ENCODE measurements at places on chromosomes 5 and 9.

DNA sequence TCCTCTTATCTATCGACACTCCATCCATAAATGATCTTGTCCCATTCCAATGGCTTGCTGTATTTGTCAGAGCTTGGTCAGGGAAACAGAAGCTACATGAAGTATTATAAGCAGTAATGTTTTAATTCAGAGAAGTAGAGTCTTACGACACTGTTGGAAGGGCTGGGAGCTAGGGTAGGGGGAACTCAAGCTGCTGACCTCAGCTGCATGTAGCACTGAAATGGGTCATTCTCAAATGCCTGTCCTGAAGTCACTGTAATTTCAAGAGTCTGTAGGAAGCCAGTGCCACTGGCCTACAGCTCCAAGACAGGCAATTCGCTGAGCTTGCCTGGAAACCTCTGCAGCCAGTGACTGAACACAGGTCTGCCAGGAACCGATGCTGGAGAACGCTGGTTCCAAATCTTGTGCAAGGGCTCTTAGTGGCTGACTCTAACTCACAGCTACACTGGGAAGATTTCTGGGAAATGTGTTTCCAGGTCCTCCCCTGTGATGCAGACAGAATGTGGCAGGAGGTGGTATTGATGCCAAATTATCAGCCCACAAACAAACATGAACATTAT, 532.4 kb downstream of the CCDC171 start:
- DNase-seq: no peak

DNA sequence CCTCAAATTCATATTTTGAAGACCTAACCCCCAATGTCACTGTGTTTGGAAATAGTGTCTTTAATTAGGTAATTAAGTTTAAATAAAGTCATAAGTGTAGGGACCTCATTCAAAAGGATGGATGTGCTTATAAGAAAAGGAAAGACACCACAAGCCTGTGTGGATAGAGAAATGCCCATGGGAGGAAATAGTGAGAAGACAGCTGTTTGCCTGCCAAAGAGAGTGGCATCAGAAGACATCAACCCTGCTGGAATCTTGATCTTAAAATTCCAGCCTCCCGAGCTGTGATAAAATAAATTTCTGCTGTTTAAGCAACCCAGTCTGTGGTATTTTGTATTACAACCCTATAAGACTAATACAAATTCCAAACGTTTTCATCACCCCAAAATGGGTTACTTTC, 1867.9 kb upstream of the NUDT12 start:
- no peak for DNase-seq

GRCh38 chr5:40441733-40442132, 238.0 kb upstream of the PTGER4 start:
- DNase-seq: peak; percentile 59

- DNase-seq: no peak
Observed at GRCh38 chr5:109739741-109740728, 50.3 kb downstream of the MAN2A1 start.

GRCh38 chr5:137589185-137589584, 90.1 kb upstream of the SPOCK1 start:
- no peak for DNase-seq

DNA sequence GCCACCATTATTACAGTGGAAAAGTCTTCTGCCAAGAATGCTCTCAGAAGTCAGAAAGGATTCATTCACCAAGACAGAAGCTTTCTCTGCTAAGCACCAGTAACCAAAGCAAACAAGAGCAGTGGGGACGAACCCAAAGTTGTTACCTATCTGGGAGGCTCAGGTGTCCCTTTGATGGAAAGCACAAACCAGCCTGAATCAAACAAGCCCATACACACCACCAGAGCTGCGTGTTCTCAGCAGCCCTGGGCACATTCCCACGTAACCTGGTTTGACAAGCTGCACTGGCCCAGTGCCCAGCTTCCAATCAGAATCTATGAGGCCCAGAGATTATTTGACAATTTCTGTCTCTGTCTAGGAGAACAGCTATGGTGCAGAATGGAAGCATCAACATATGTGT, 252.6 kb downstream of the ACTL7B start:
- no peak for DNase-seq

GRCh38 chr5:72949481-72949880, 6.4 kb upstream of the FCHO2 start:
- DNase-seq: no peak

GRCh38 chr9:128887914-128888350, 6.0 kb downstream of the LRRC8A start:
- no peak for DNase-seq

- DNase-seq: no peak
Observed at GRCh38 chr5:79811081-79811480, 121.4 kb downstream of the CMYA5 start.

DNA sequence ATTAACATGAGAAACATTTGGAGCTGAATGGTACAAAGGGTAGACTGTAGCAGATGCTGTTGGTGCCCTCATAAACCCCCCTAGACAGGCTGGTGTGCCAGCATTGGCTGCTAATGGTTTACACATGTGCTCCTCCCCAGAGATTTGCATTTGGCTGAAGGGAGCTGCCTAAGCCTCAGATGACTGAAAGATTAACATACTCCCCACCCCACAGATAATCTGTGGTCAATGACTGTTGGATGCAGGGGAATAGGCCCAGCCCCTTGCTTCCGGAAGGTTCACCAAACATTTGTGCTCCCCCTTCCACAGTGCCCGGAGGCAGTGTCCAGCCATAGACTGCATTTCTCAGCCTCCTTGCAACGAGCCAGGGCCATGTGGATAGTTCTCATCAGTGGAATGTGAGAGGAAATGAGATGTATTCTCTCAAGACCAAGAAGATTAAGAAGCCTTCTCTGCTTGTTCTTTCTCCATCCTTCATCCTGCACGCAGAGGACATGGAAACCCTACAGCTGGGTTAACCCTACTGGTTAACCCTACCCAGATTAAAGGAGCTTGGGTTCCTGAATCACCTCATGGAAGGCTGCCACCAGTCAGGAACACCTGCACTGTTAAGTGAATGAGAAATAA, 79.6 kb downstream of the PHAX start:
- no peak for DNase-seq

- no peak for DNase-seq
Observed at GRCh38 chr5:171236651-171237050, 72.4 kb upstream of the TLX3 start.

DNA sequence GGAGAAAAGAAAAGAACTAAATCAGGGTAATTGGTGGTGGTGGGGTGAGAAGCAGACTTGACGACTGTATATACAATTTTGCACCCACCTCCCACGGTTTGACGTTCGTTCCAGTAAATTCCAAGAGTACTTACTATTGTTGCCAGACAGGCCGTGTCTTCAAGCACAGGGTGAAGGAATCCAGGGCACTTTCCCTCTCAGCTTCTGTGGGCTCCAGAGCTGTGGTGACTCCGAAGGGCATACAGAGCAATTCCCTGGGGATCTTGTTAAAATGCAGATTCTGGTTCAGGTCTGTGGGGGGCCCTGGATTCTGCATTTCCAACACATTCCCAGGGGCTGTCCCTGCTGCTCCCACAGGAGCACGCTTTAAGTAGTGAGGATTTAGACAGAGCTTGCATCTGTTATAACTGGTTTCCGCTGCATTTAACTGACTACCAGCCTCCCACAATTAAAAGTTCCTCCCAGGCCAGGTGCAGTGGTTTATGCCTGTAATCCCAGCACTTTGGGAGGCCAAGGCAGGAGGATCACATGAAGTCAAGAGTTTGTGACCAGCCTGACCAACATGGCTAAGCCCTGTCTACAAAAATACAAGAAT, 49.3 kb upstream of the FANCC start:
- no peak for DNase-seq

- DNase-seq: no peak
Observed at GRCh38 chr5:138874241-138874640, 894 bp downstream of the LRRTM2 start.

DNA sequence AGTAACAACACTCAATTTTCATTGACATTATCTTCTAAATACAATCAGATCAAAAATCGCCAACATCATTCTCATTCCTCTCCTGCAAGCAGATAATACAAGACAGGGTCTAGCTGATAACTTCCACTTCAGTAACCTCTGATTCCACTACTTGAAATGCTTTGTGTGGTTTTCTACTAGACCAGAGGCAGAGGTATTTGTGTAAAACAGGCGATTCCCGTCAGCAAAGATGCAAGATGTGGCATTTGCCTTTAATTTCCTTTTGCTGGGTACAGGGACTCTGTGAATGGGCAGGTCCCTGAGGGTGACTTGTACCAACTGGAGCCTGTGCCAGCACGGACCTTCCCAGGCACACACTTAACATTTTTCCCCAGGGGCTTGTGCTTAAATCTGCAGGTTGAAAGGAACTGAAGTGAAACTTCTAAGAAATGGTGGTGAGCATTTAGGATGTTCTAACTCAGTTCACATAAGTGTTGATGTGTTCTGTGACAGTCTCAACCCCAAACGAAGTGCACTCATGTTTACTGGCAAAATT, 625.5 kb upstream of the WWC1 start:
- DNase-seq: no peak

GRCh38 chr5:135481909-135482311, 29.8 kb upstream of the TIFAB start:
- no peak for DNase-seq

- no peak for DNase-seq
Observed at GRCh38 chr5:84383816-84384603, 670 bp downstream of the EDIL3 start.

- no peak for DNase-seq
Observed at GRCh38 chr9:108047264-108047663, 557.7 kb upstream of the KLF4 start.

DNA sequence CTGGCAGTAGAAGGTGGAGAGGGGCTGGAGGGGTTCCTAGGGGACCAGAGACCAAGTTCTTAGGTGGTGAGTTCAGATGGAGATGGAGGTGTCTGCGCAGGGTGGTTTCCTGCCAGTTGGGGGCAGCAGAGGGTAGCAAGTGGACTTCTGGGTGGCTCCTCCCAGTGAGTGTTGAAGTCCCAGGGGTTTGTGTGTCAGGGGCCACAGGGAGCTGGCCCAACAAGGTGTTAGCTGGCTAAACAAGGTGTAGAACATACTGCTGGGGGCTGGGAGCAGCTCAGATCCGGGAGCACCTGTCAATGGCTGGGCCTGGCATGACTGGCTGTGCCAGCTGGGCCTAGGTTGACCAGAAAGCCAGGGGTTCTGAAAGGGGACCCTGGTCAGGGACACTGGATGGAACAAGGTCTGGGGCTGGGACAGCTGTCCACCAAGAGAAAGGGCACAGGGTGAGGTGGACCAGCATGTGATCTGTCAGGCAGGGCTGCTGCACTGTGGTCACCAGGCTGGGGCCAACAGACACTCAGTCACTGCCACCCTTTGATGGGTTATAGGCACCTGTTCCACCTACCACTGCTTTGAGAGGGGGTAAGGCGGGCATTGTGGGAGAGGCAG, 35.6 kb downstream of the DAB2IP start:
- peak; percentile 57 for DNase-seq

GRCh38 chr9:96483733-96484390, 33.9 kb downstream of the HABP4 start:
- DNase-seq: no peak

DNA sequence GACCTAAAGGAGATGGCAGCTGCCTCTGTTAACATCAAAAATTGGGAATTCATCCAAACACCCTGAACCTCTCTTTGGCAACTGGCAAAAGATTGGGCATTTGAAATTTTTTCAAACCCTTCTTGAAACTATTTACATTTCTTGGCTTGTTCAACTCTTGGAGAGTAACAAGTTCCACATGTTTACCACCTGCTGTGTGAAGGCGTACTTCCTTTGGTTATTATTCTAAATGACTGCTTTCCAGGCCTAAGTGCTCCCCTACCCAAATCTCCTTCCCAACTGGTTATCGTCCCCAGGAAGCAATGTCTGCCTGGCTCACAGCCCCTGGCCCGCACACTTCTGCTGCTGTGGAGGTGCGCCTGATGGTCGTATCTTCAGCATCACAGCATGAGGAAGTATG, 422.7 kb downstream of the DMAC1 start:
- DNase-seq: no peak

DNA sequence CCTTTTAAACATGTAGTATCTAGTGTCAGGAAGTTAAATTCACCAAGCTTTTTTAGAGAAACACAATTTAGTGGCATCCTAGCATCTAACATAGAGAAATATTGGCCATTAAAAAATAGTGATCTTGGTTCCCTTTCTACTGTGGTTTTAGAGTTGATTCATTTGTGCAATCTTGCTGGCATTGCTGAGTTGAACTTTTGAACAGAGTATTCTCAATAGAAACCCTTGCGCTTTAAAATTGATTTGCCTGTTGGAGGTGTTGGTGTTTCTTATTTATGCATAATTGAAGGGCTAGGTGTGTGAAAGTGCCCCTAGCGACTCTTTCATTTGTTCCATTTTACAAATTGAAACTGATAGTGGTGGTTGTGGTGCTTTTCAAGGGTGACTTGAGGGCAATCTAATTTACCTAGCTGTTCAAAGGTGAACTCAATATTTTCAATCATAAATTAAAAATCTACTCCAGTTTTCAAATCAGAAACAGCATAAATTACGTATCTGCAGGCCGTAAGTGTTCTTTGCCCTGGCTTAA, 73.0 kb upstream of the MPDZ start:
- DNase-seq: no peak

GRCh38 chr5:158903006-158903405, 196.7 kb downstream of the EBF1 start:
- DNase-seq: no peak

GRCh38 chr5:159339460-159339859, 9.2 kb upstream of the IL12B start:
- DNase-seq: no peak

- DNase-seq: no peak
Observed at GRCh38 chr5:148427370-148428042, 43.7 kb downstream of the FBXO38 start.

DNA sequence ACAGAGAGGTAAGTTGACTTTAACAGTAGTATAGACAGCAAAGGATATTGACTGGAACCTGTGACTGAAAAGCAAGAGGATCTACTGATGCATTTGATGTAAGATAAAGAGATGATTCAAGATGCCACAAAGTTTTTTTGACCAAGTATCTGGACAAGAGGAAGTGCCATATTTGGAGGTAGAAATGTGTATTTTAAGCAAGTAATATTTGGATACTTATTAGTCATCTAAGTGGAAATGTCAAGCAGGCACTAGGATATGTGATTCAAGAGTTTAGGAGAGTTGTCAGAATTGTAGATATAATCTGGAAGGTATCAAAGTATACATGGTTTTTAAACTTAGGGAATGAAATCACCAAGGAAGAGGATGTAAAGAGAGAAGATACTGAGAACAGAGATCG, 686.1 kb upstream of the CHD1 start:
- DNase-seq: no peak

GRCh38 chr5:105168806-105169205, 1606.2 kb upstream of the NUDT12 start:
- DNase-seq: no peak

DNA sequence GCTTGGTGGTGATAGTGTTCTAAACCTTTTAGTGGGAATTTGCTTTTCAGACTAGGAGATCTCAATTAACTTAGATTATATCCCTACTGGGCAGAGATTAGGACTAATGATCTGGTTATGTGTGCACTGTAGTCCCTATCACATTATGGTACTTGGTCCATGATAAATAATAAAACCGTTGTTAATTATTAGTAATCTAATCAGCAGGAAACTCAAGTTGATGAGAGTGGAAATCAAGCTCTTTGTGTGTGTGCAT, 262.3 kb downstream of the ARHGAP26 start:
- DNase-seq: no peak

Data from CD4-positive, alpha-beta T cell treated with Interleukin-17A for 1 hour (primary cell).